ENCODE measurements at places on chromosomes 5 and 9.

GRCh38 chr5:56962286-56962685 is 10.4 kb upstream of the MIER3 start:
- DNase-seq, result no peak

GRCh38 chr5:72624641-72625236 is 117.5 kb upstream of the ZNF366 start:
- DNase-seq, result no peak

DNA sequence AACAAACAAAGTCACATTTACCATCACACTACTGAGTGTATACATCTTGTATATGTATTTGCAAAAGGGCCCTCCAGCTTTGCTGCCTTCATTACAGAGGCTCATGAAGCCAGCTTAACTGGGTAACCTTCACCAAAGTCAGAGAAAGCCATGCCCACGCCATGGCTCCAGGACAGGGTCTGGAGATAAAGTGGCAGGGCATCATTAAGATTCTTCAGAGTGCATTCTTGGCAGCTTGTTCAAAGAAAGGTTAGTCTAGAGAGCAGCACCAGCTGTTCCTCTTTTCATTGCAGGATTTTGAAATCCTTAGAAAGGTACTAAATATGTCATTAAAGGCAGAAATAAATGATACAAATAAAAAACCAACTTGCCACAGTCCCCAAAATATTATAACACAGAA is 333.2 kb downstream of the NDUFS4 start:
- DNase-seq, result no peak

DNA sequence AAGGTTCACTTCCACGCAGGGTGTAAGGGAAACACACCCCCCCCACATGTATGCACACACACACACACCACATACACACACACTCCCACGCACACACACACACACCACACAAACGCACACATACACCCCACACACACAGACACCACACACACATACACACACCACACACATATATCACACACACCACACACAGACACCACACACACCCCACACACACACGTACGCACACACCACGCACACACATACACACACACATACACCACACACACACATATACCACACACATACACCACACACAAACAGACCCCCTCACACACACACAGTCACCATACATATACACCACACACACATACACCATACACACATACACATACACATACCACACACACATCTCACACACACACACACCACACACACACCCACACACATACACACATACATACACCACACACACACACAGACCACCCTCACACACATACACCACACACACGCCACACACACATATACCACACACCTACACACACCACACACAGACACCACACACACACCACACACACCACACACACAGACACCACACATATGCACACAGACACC is 44.3 kb upstream of the NEURL1B start:
- DNase-seq, result no peak

- no peak for DNase-seq
These were observed 315.8 kb upstream of the POU5F2 start for GRCh38 chr5:94057217-94057616.

- DNase-seq, result peak; percentile 81
These were observed 151.4 kb downstream of the HSD17B3 start for GRCh38 chr9:96150324-96151227.

DNA sequence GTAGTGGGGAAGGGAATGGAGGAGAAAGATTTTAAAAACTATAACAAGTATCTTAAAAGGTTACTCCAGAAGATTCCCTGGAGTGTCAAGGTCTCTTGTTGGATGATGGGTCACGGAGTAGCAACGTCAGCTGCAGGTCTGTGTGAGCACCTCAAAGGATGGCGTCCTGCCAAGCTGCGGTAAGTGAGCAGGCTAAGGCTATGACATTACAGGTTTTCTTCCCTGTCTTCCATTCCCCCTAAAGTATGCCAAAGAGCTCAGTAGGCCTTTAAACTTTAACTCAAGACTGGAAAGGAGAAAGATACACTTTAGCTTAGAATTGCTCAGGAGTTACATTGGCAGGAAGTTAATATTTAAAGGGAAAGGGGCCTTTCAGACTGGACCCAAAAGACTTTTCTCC is 17.5 kb downstream of the SPOCK1 start:
- DNase-seq, result no peak

- DNase-seq, result no peak
These were observed 33.1 kb downstream of the SVEP1 start for GRCh38 chr9:110546411-110546871.

- DNase-seq, result no peak
These were observed 38.1 kb upstream of the HNRNPA0 start for GRCh38 chr5:137792303-137792702.

DNA sequence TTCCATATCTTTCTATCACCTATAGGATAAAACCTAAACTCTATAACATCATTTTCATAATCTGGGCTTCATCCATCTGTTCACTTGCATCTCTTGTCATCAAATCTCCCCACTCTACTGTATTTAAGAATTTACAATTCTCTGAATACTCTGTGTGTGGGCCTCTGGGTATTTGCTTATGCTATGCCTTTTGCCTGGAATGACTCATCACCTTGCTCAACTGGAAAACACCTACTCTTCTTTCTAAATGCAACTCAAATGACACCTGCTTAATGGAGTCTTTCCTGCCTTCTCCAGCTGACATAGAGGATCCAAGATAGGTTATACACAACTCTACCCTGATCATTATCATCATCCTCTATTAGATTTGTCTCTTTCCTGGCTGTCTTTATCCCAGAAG is 421.7 kb downstream of the SPATA31D1 start:
- no peak for DNase-seq

GRCh38 chr5:171660434-171660833 is 125.2 kb upstream of the SMIM23 start:
- DNase-seq, result no peak

DNA sequence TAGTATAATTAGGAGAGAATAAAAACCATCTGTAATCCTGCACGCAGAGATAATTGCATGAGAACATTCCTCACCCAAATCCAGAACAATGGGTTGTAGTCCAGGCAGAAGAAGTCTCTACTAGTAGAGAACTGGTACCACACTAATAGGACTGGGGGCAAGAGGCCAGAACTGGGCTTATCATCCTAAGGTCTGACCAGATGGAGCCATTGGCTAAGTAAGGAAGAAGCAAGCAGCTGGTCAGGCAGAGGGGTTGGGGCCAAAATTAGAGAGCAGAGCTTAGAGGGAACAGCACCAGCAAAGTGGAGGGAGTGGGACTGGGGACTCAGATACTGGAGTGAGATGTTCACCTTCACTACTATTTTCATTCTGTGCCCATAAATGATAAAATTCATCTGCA is 35.4 kb upstream of the MAP1B start:
- DNase-seq, result no peak

DNA sequence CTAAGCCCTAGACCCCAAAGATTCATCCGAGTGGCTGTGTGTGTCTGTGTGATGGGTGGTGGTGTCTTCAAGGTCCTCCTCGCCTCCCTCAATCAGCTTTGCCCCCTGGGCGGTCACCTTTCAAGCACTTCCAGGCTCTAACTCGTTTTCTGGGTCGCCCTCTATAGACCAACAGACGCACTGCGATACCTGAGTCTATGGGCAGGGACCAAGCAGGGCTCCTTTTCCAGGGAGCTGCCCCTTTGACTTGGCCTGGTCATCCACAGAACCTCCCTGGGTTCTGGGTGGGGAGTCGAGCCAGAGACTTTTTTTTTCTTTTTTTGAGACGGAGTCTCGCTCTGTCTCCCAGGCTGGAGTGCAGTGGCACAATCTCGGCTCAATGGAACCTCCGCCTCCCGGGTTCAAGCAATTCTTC is 1.1 kb downstream of the SLC27A4 start:
- DNase-seq, result peak; percentile 68

GRCh38 chr9:19408693-19409400 is at the start of gene ACER2:
ACER2 (plus strand) TSS chr9:19409009; CDS start chr9:19409085, 76 bp downstream.
- DNase-seq, result peak; percentile 94

DNA sequence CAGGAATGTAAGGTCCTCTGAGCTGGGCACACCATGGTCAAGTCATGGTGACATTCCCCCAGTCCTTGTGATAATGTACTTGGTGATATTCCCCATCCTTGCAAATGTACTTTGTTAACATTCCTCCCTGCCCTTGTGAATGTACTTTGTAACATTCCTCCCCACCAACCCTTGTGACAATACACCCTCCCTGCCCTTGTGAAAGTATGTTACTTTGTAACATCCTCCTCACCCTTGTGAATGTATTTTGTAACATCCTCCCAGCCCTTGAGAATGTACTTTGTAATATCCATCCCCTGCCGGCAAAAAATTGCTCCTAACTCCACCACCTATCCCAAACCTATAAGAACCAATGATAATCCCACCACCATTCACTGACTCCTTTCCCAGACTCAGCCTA is 53.3 kb downstream of the RAPGEF6 start:
- DNase-seq, result no peak

DNA sequence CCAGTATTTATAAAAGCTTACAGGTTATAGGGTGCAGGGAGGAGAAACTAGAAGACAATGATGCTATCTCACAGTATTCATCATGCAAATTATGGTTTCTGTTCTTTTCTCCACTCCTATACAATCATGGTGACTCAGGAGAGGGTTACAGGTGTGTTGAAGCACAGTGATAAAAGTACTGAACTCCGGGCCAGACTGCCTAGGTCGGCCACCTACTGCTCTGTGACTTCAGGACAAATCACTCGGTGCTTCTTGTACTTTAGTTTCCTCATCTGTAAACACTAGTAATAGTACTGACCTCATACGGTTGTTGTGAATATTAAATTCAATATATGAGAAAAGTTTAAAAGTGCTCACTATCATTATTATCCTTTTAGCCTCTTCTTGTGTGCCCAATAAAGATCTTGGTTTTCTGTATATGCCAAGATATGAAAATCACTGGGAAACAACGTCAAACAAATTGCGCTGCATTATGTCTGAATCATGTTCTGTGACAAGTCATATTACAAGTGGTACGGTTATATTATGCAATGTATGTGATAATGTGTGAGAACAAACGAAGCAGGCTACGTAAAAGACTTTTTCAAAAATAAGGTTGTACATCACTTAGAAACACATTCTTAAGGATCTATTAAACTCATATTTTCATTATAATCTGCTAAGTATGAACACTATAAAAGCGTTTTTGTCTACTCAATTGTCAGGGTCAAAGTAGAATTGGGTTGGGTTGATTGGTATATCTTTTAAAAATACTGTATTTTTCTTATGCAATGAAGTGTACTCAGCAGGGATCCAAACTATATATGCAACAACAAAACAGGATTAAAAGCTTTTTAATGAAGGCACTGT is 153.3 kb downstream of the EFNA5 start:
- no peak for DNase-seq

- no peak for DNase-seq
These were observed 4.4 kb upstream of the ELL2 start for GRCh38 chr5:95966005-95966404.

DNA sequence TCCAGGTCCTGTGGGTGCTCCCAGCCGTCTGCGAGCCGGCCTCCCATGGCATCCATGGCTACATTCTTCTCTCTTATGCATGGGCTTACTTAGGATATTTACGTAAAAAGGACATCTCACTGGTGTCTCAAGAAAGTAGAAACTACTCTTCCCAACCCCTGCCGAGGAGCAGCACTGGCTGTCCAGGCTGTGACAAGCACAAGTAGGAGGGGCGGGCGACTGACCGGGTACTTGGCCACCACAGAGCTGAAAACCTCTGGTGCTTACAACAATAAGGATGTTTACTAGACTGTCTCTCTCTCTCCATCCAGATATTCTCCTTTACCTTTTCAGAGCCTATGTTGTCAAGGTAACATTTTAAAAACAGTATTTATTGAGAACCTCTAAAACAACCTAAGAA is 56.3 kb upstream of the TBC1D9B start:
- no peak for DNase-seq

DNA sequence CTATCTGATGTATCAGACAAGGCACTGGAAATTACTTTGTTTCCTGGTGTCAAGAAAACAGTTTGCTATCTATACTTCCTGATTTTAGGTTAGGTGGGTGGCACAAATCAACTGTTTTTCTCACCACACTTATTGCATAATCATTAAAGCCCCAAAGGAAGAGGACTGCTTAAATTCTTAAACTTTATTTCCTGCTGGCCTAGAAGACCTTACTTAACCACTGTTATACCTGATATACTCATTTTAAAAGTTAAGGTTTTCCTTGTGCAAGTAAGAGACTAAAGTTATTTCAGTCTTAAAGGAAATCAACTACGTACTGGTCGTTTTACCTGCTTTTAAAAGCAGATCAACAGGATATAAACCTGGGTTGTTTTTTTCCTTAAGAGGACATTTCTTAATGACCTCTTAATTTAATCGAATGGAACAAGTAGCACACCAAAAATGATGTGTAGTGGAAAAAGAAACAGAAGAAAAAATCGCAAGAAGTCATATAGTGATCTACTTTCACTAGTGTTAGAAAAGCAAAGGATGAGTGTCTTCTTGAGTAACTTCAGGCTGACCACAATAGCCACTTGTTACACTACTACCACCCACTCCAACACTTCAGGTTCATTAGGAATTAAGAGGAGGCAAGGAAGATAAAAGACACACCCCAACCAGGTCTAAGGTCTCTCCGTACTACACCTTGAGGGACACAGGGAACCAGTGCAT is 974 bp downstream of the CLINT1 start:
- peak; percentile 47 for DNase-seq

DNA sequence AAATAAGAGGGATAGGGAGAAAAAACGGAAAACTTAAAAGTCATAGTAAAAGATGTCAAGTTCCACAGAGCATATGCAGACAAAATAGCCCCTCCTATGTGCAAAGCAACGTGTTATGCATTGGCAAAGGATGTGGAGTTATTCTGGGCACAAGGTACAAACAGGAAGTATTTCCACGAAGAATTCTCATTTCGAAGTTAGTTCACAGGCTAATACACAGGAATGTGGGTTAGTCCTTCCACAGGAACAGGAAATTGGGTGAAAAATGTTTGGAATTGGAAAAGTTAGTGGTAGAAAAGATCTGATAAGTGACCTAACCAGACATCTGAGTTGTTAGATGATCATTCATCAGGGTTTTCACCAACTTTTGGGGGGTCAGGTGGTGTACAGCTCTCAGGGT is 326.6 kb downstream of the EBF1 start:
- no peak for DNase-seq

DNA sequence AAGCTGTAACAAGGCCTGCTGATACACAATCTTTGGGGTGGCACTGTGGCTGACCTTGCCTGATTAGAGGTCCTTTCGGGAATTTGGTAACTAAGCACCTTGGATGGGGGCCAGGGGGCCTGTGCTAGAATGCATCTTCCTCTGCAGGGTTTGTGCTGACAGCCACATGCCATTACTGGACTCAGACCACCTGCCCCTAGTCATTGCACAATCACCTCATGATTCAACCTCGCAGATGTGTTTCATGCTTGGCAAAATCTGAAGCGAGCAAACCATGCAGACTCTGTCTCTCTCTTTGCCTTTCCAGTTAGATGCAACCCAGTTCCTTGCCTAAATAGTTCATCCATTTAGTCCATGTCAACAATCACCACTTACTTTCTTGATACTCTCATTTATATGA is 96.5 kb upstream of the ERCC6L2 start:
- DNase-seq, result no peak

DNA sequence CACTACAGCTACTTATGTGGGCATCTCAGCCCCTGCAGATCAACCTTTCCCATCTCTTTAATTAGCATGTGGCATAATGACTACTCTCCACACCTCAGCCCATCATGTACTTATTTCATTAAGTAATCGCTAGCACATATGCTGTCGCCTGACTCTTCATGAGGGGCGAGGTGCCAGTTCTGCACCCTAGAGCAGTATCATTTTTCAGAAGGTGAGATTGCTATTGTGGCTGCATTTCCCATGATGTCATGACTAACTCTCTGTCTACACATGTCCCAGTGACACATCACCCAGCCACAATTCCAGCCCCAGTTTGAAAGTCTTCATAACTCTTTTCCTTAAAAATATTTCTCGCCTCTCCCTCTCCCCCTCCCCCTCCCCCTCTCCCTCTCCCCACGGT is 7.6 kb upstream of the F2RL1 start:
- no peak for DNase-seq

Data from T-helper 2 cell treated with Interferon-gamma antibody and Interleukin-4, amounts not matched to agents 5 μg/mL and 100 μg/mL, for 36 hours (primary cell).